ENCODE measurements at places on chromosomes 6 and 20. TPM values are rescaled to one million over a fixed set of nuclear protein-coding genes. Genes with fewer than 3 reads are reported as not detected.
A peak's percentile ranks its signal among the peaks of the same experiment; 100 is the strongest.

PSORS1C1 gene
- total RNA-seq, result 11.0 TPM

MUC21 gene
- 7.1 TPM for total RNA-seq

TBX18 gene
- total RNA-seq, result 1.4 TPM

TOP1 gene
- 83.2 TPM for total RNA-seq

PDSS2 gene
- total RNA-seq, result 17.7 TPM

LY6G6D gene
- total RNA-seq, result not detected

RAET1E gene
- 0.23 TPM for total RNA-seq

RAMACL gene
- total RNA-seq, result 1.1 TPM

CAGE1 gene
- total RNA-seq, result not detected

PRDM1 gene
- total RNA-seq, result 16.9 TPM

CST11 gene
- not detected for total RNA-seq

EDN1 gene
- total RNA-seq, result 6.5 TPM

CAPN11 gene
- 0.95 TPM for total RNA-seq

BMP5 gene
- 2.4 TPM for total RNA-seq

CNBD2 gene
- 3.3 TPM for total RNA-seq

ANKRD66 gene
- total RNA-seq, result not detected

SPEF1 gene
- 0.75 TPM for total RNA-seq

EPPIN gene
- total RNA-seq, result not detected

GRCh38 chr6:89670935-89671565 lies 32.5 kb upstream of the LYRM2 start:
- DNase-seq, result no peak

DNA sequence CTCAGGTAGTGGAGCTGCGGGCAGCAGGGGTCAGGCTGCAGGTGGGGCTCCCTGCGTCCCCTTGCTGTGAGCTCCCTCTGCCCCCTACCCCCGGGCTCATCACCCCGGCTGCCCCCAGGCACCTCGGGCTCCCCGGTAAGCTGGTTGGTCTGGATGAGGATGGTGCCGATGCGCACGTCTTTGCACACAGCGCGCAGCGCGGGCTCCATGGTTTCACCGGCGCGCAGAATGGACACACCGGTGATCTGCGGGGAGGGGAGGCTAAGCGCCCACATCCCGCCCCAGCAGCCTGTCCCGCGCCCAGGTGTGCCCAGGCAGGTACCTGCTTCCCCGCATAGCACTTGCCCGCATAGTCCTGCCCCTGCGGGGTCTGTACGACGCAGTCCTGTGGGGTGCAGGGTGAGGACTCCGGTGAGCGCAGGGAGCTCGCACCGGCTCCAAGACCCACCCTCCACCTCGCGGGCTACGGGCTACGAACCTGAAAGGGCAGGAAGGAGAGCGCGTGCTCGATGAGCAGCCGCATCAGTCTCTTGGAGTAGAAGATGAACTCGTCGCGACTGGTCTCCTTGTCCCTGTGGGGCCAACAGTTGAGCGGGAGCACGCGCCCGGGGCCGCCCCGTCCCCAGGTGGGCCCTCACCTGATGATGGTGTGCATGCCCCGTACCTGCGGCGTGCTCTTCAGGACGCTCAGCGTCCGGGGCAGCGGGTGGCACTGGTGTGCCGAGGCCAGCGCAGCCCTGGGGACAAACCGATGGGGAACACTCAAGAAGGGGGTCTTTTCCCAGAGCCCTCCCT lies 15.5 kb downstream of the UCKL1 start:
- DNase-seq, result no peak

GRCh38 chr6:10343320-10343719 lies 71.6 kb downstream of the TFAP2A start:
- DNase-seq, result no peak

- DNase-seq, result no peak
These were observed 20.5 kb upstream of the TTPAL start for GRCh38 chr20:44455126-44455525.

- no peak for DNase-seq
These were observed 41.3 kb downstream of the SESN1 start for GRCh38 chr6:109053336-109053735.

GRCh38 chr6:17928514-17929430 lies 58.7 kb downstream of the KIF13A start:
- DNase-seq, result no peak

DNA sequence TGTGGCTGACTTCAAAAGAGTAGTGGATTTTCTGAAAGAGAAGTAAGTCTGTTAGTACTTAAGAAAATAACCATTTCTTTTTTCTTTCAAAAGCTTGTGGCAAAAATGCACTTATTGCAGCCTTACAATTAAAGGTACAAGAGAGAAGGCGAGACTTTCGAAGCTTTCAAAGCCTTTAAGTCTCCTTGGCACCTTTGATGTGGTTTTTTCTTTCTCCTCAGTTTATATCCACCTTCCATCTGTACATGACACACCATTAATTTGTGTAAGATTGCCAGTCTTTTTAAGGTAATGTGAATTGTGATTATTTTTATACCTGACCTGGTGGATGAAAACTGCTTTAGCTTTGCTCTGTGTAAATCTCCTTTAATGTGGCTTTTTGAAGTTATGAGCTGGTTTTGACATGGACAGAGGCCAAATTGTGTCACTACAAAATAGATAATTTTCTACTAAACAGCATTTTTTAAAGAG lies 466.1 kb downstream of the CDKAL1 start:
- no peak for DNase-seq

DNA sequence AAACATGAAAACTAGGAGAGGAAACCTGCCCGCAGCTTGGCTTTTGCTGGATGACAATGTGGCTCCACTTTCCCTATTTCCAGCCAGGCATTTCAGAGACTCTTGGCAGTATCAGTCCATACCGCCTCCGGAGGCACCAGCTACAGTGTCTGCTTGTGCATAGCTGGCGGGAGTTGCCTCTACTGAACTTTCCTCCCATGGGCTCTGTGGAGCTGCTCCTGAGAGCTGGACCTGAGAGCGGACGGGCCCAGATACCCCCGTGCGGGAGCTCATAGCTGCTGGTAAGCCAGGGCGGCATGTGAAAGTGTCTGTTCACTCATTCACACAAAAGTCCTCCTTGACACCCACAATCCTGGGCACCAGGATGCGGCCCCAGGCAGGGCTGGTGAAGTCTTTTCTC lies 130.3 kb upstream of the PMEPA1 start:
- DNase-seq, result no peak

- DNase-seq, result no peak
These were observed 23.9 kb upstream of the ASF1A start for GRCh38 chr6:118869894-118870589.

- no peak for DNase-seq
These were observed at the start of gene PI16 for GRCh38 chr6:36954262-36954931. Gene PI16 (plus strand): TSS chr6:36954738. CDS start chr6:36954761, 23 bp downstream.

- no peak for DNase-seq
These were observed 80.6 kb upstream of the NXT1 start for GRCh38 chr20:23269954-23270353.

DNA sequence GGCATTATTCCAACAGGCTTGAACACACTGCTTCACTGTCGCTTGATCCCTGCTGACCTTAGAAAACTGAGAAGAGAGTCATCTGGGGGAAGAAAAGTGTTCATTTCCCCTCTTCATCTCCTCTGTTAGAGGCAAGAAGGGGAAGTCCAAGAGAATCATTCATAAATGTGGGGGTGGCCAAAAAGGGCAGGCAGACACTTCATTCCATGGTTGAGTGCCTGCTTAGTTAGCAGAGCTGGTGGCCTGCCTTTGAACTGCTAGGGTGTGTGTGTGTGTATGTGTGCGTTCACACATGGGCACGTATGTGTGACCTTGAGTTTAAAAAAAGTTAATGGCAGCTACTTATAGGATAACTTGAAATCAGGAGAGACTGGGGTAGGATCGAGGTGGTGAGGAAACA lies 39.4 kb upstream of the RFPL4B start:
- DNase-seq, result no peak

DNA sequence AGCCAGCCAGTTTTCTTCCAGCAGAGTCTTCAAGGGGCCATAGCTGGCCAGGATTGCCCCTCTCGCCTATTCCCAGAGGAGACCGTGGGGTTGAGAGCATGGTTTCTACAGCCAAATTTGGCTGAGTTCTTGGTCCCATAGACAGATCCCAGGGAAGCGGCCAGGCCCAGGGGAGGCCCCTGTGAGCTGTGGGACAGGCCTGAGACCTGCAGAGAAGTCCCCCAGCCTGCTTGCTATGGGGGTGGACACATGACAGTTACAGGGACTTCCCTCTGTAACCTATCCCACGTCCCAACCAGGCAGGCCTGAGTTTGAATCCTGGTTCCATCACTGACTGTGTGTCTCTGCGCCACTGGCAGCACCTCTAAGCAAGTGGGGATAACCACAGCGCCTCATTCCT lies 2.6 kb downstream of the TCF15 start:
- DNase-seq, result no peak

DNA sequence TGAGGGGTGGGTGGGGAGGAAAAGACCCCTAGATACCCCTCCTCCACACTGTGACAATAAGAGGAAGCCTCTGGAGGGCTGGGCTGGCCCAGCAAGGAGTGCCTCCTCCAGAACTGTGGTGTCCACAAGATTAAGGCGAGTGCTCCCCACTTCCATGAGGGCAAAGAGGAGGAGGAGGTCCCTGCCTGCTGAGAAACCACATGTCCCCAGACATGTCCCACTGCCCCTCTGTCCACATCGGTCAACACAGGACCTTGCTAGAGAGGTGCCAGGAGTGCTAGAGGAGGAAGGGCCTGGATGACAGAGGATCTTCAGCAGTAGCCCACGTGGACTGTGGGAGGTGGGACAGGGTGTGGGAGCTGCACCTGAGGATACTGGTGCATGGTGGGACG lies 3.1 kb downstream of the RAET1G start:
- DNase-seq, result no peak

DNA sequence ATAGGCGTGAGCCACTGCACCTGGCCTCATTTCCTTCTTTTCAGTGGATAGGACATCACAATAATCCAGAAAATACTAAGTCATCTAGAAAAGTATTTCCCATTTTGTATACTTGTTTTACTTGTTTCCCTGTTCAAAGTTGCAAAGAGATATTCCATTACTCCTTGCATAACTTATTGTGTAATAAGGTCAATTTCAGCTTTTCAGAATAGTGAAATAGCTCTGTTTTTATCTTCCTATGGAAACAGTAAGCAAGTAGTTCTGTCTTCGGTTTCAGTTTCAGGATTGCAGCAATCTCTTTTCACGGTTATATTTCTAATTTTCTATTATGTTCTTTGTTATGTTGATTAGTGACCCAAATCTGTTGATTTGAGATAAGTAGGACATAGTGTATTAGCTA lies 6.0 kb downstream of the STX11 start:
- DNase-seq, result no peak

DNA sequence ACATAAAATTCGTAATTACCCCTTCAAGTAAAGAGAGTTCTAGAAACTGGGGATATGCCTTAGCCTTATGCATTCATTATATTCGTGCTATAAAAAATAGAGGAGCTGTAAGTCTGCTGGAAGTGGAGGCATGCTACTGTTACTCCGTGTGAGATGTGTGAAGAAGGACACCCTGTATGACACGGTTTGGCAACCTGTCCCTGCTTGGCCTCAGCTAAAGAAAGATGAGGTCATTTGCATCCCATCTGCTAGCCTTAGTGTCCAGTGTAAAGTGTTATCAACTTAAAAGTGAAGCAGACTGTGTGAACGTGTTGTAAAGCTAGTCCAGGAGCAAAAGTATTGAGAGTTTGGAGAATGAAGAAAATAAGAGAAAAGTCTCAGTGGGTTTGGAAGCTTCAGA lies 135.1 kb upstream of the RAB32 start:
- DNase-seq, result no peak

DNA sequence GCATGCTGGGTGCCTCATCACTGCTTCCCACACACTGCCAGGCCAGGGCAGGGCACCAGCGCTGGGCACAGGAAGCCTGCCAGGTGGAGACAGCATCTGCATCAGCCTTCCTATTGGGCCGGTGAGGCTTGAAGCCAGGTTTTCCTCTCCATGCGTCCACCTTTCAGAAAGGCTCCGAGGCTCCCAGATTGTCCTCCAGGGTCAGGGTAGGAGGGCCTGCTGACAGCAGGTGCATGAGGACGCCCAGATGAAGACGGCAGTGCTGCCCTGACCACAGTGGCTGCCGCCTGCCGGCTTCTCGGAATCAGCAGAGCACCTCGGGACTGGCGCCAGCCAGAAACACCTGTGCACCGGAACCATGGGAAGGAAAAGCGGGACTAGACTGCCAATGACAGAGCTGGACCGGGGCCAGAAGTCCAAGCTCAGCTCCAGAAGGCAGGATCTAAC lies 170.5 kb upstream of the CST7 start:
- DNase-seq, result peak; percentile 47

DNA sequence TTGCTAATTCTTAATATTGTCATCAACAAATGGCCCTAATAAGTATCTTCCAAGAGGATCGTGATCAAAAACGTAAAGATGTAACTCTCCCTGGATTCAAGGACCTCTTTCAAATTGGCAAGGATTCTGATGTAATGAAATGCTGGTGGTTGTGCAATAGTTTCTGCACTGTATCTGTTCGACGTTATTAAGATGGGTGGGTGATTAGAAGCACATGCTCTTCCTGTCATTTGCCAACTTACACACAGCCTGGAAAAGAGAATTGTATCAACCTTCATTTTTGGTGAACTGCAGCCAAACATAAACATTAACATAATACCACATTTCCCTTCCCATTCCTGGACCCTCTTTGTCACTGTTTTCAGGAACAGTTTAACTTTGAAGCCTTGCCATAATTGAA lies 9.8 kb downstream of the FOXQ1 start:
- no peak for DNase-seq

GRCh38 chr6:137884149-137884909 lies 17.3 kb downstream of the TNFAIP3 start:
- no peak for DNase-seq

- DNase-seq, result no peak
These were observed 32.0 kb downstream of the GNAS-AS1 start for GRCh38 chr20:58818586-58819285.

GRCh38 chr6:106098383-106099234 lies 12.5 kb downstream of the PRDM1 start:
- DNase-seq, result peak; percentile 61

DNA sequence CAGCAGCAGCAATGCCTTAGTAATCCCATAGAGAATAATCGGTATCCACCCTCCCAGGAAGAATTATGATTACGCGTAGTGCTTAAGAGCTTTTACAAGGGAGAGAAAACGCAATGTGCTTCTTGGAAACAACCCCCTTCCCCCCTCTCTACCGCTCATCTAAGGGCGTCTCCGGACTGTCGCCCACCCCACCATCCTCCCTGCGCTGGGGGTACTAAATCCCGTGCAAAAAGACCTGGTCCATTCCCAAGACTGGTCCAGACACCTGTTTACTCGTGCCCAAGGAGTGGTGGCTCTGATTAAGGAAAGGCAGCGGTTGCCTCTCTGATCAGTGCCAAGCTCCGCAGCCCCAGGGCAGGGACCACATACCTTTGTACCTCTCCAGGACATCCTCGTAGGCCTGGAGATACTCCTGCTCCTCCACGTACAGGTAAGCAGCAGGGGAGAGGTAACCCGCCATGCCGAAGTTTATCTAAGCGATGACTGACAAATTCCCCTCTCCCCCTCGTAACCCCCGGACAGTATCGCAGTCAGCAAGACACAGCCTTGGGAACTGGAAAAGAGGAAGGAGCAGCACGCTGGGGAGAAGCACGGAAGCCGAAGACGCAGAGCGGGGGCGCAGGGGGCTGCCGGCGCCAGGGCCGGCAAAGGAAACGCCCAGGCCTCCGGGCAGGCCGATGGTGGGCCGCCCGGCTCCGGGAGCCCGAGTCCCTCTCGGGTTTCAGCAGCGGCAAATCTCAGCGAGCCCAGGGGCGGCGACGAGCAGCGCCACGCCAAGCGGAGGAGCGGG lies 112.0 kb upstream of the BEND6 start:
- no peak for DNase-seq
